ENCODE measurements at places on chromosomes 4 and X.

DNA sequence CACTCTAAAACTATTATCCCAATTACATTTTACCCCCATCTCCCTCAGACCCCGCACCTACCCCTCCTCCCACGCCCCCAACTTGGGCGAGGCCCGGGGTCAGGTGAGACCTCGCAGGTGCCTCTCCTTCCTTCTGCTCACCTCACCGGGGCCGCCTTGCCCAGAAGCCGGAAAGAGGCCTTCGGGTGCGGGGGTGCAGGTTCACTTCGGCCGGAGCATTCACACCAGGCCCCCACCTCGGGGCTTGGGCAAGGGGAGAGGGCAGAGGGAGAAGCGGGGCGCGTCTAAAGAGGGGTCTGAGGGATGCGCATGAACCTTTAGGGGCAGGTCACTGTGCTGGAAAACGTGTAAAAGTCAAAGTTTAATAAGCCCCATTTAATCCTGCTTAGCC, 427 bp downstream of the ZNF182 start:
- no peak for DNase-seq

GRCh38 chrX:64571011-64571410, 175.8 kb upstream of the MTMR8 start:
- no peak for DNase-seq

GRCh38 chr4:54541426-54542118, 116.2 kb upstream of the KIT start:
- no peak for DNase-seq

DNA sequence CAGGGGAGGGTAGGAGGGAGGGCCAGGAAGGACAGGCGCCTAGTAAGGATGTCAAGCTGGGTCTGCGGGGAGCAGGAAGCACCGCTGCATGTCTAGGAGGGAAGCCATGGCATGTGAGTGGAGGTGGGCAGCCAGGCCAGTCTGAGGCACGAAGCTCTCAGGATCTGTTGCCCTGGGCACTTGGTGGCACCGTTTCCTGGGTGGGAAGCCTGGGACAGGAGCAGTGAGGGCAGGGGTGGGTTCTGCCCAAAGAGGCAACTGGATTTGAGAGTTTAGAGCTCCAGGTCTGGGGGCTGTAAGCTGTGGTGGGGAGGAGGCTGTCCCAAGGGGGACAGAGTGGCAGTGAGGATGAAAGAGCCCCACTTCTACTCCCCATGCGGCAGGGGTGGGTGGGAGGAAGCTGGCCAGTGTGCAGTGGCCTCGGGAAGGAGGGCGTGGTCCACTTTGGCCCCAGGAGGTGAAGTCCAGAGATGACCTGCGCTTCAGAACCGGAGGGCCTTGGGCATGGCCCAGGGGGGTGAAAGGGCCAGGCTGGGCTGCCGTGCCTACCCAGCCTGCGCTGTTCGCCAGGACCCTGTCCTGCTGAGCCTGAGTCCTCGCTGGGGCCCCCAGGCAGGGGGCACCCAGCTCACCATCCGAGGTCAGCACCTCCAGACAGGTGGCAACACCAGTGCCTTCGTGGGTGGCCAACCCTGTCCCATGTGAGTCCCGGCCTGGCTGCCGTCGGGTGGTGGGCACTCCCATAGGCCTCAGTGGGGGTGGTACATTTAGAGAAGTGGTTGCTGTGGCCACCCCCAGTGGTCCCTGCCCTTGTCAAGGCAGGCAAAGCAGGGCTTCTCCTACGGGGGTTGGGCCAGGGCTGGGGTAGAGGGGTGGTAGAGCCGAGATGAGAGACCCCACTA, 8.3 kb upstream of the SRPK3 start:
- DNase-seq, result no peak

GRCh38 chr4:111450867-111451266, 694.4 kb upstream of the FAM241A start:
- no peak for DNase-seq

GRCh38 chrX:92232182-92232581, 453.0 kb downstream of the PCDH11X start:
- no peak for DNase-seq

DNA sequence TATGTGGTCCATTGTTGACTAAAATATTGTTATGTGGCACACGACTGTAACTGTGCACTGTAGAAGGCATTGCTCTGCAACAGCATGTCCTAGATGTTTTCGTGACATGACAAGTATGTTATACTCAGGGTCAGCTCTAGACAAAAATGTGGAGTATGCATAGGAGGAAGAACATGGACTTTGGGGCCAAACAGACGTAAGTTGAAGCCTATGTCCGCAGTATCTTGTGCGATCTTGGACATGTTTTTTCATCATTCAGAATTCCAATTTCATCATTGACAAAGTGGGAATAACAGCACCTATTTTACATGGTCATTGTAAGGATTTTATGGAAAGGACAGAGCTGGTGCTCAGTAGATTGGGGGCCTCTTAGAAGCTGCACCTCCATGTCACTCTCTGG, 27.7 kb upstream of the PROM1 start:
- DNase-seq, result no peak

Data from stromal cell of bone marrow (primary cell).